ENCODE measurements at places on chromosomes 1 and 21.

DNA sequence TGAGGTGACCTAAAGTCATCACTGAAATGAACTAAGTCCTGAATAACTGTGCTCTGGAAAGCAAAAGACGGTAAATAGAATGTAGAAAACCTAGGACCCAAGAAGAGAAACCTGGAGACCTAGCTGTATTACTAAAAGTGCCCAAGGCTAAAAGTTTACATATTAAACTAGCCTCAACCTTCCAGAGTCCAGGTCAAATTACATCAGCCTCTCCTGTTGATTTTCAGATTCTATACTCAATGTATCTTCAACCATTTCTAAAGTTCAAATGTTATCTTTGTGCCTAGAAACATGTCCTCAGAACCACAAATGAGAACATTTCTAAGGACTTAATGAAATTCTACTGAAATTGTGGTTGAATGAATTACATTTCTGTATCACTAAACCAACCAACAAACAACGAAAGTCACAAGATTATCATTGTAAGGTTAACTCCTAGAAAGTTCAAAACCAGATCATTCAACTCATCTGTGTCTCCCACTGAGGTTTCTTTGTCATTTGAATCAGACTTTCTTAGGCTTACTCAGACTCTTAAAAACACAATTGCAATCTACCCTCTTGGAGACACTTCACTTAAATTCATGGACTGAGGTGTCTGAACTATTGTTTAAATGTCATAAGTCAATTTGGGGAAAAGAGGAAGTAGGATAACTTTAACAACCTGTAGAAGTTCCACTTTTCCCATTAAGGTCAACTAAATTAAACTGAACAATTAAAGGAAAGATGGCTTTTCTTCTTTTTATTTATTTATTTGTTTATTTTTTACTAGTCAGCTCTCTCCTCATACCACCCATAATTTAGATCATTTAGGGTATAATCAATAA, 207.7 kb downstream of the BARHL2 start:
- no peak for DNase-seq

GRCh38 chr1:183185941-183186490, at the start of gene LAMC2:
Gene LAMC2, plus strand, starts transcription at chr1:183186264. Its CDS starts 89 bp downstream, at chr1:183186353.
- no peak for DNase-seq

- DNase-seq: no peak
Observed at GRCh38 chr1:2049225-2049717, 940 bp upstream of the PRKCZ start.

GRCh38 chr1:204576422-204576821, 60.2 kb downstream of the MDM4 start:
- DNase-seq: no peak

DNA sequence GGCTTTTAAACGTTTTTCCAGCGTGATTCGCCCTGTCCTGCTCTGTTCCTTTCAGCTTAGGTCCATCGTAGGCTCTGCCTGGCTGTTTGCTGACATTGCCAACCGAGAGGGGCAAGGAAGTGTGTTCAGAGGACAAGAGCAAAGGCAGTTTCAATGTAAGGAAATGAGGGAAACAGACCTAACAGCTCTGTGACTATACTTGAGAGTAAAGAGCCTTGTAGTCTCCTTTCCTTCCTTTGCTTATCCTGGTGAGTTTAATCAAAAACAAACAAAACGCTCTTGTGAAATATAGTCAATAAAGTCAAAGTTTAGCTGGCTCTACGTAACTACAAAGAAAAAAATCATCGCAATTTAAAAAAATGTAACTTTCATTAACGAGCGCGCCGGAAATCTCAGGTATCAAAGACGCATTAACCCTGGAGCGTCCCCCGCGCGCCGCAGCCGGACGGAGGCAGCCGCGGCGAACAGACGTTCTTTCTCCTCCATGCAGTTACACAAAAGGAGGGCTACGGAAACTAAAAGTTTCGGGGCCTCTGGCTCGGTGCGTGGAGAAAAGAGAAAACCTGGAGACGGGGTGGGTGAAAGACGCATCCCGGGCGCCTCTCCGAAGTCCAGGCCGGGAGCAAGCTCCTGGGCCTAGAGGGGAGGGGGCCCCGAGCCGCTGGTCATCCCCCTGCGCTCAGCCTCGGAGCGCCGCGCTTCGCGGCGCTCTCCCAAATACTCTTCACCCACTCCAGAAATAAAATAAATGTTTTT, 617 bp upstream of the ADGRL2 start:
- peak; percentile 24 for DNase-seq

Data from AG04450 (cell line).